ENCODE measurements at places on chromosomes 4 and X.

DNA sequence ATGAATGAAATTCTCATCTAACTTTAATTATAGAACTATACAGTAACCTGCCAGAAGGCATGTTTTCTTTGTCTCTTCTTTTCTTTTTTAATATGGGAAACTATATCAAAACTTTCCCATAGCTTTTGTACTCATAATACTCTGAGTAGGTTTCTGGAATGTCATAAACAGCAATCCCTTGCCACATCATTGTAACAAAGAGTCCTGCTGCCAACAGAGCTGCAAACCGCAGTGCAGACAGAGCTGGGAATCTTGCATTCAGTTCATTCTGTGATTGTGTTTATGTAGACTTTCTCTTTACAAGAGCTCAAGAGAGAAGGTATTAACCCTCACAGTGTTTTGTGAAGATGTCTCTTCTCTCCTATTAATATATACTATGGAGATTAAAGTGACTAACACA, 304.4 kb upstream of the SLIT2 start:
- no peak for DNase-seq

- DNase-seq = no peak
Observed at GRCh38 chr4:152138451-152138850, 377.6 kb upstream of the GATB start.

DNA sequence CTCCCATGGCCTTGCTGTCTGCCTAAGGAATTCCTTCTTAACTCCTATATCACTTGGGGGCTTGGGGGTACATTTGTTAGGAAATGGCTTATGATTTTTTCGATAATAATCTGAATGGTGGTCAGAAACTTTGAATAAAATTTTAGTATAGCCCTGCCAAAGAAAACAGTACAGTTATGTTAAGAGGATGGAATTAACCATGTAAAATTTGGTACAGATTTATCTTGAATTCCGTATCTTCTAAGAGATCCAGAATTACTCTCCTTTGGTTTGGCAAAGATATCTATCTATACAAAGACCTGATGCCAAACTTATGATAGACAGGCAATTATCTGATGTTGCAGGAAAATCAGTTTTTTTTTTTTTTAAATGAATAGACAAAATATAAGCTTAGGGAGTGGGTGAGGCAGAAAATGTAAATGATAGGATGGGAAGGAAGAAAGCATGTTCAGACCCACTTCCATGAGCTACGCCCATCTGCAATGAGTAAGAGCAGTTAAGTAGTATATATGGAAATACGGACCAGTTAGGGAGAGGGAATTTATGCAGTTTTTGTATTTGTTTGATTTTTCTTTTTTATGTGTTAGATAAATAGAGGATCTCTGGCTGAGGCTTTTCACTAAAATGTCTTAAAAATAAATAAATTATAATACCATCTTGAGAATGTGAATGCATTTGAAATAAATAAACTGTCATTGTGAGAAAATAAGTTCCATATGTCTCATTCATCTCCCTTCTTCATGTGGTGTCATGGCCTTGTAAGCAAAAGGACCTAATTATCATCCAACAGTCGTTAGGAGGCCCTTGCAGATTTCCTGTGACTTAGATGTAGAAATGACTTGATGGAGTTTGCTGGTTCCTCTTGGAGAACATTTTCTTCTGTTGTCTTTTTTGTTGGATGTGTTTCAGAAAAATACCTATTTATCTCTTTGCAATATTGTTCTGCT, 389.6 kb downstream of the ARHGAP24 start:
- DNase-seq = no peak

DNA sequence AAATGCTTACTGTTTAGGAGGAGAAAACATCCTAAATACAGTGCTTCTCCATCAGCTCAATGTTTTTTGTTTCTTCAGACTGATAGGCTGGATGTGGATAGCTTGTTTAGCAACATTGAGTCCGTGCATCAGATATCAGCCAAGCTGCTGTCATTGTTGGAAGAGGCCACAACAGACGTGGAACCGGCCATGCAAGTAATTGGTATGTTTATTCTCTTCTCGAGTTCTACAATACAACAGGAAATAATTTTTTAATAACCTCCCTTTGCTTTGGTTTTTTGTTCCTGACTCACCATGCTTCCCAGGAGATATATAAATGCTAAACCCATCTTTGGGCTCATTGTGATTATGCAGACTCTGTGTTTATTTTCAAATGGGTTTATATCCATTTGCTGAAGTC, 60.9 kb downstream of the ARHGEF38 start:
- DNase-seq = no peak

Data from activated CD4-positive, alpha-beta T cell treated with anti-CD3 and anti-CD28 coated beads, Interleukin-2, amount 50 U/mL, for 48 hours (primary cell).